ENCODE measurements at places on chromosomes 1 and 21.

DNA sequence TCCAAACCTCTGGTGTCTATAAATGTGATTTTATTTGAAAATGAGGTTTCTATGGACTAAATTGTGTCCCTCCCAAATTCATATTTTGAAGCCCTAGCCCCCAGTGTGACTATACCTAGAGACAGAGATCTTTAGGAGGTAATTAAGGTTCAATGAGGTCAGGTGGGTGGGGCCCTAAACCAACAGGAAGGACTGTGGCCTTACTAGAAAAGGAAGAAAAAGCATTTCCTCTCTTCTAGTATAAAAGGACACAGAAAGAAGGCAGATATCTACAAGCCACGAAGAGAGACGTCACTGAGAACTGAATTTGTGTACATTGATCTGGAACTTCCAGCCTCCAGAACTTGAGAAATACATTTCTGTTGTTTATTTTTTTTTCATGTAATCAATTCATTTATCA is 123.1 kb upstream of the RUNX1 start:
- DNase-seq, result no peak

DNA sequence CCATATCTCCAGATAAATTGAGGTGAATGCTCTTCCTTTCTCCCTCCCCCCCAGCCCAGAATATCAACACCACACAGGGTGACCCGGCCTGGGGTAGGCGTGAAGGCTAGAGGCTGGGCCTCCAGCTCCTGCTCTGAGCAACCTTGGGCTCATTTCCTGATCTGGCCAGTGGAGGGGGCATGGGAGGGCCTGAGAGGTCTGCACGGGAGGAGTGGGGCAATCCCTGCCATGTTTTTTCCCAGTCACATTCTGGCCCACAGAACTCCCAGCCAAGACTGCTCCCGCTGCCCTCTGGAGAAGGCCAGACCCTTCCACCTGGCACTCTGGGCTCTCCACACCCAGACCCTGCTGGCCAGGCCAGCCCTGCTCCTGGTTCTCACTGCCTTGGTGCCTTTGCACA is 3.9 kb downstream of the CLDN19 start:
- no peak for DNase-seq

DNA sequence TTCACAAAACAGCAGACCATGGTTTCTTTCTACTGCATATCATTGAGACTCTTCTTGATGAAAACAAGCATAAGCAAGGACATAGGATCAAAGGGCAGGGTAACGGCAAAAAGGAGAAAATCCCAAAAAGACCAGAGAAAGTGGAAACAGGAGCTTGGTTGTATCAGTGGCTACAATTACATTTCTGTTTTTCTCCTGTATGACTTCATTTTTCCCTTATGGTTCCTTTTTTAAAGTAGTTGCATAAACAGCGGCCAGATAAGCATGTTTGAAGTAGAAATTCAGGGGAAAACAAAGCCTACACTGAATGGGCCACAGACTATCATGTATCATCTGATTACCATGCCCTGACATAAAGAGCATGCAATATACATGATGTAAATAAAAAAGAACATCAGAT is 4.6 kb downstream of the EGLN1 start:
- no peak for DNase-seq

GRCh38 chr1:33696311-33696710 is 167.6 kb upstream of the HMGB4 start:
- no peak for DNase-seq

DNA sequence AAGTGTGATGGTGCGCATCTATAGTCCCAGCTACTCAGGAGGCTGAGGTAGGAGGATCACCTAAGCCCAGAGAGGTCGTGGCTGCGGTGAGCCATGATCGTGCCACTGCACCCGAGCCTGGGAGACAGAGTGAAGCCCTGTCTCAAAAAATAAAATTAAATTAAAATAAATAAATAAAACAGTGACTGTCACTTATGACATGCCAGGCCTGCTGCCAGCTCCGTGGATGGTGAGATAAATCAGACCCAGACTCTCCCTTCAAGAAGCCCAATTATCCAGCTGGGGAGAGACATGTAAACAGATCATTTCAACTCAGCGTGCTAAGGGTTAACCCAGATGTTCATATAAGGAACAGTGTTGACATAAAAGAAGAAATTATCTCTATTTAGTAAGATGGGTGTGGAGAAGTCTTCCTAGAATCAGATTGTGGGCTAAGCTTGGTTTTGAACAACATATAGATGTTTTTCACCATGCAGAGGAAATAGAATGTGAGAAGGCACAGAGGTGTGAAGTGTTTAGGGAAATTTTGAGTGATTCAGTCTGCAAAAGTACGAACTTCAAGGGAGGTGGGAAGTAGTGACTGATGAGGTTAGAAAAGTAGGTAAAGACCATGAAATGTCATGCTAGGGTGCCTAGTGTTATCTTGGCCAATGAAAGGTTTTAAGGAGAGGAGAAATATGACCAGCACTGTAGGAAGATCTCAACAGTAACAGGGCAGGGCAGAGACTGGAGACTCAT is 18.3 kb downstream of the YARS1 start:
- DNase-seq, result no peak

DNA sequence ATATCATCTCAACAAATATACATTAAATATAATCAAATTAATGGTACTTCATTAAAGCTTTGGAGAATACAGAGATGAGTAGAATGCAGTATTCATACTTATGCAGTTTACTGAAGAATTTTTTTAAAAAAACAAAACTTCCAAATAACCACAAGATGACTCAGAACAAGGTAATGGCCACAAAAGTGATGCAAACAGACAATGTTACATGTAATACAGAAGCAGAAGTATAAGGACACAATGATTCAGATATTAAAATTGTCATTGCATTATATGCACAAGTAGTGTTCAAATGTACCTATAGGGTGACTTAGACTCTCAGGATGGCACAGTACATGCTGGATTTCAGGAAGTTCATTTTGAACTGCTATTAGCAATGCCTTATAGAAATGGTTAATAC is 227.2 kb upstream of the ST6GALNAC5 start:
- no peak for DNase-seq

DNA sequence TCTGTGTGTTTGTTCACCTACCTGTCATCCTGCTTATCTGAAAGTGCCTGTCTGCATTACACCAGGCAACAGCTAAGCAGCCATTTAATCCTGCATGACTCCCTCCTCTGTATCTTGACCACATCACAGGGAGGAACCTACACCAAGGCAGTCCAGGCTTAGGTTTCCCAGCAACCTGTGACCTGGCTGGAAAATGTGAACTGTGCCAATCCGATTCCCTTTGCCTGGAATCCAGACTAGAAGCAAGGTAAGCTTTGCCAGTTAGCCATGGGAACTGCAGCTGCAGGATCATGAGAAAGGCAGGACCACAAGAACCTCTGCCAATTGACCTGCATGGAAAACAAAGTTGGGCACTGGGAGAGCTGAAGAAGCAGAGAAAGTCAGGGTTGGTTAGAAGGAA is 6.3 kb upstream of the ATP1B1 start:
- DNase-seq, result no peak

DNA sequence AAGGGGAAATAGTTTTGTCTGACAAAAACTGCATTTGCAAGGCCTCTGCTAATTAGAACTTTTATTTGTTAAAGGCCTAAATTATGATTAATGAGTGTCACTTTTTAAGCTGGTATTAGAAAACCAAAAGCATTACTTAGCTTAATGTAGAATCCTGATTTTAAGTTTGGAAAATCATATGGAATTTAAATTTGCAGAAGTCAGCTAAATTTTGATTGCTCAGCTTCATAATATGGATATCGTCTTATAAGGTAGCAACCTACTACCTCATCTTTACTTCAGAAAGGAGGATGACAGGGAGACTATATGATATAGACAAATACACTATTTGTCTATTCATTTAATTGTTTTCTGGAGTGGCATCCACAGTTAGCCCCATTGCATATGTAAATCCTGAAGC is 114.0 kb downstream of the USP25 start:
- DNase-seq, result no peak

DNA sequence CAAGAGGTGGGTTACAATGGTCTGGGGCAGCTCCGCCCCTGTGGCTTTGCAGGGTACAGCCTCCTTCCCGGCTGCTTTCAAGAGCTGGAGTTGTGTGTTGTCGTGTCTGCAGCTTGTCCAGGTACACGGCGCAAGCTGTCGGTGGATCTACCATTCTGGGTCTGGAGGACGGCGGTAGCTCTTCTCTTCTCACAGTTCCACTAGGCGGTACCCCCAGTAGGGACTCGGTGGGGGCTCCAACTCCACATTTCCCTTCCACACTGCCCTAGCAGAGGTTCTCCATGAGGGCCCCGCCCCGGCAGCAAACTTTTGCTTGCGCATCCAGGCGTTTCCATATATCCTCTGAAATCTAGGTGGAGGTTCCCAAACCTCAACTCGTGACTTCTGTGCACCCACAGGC is 12.3 kb upstream of the CDCP2 start:
- DNase-seq, result no peak

DNA sequence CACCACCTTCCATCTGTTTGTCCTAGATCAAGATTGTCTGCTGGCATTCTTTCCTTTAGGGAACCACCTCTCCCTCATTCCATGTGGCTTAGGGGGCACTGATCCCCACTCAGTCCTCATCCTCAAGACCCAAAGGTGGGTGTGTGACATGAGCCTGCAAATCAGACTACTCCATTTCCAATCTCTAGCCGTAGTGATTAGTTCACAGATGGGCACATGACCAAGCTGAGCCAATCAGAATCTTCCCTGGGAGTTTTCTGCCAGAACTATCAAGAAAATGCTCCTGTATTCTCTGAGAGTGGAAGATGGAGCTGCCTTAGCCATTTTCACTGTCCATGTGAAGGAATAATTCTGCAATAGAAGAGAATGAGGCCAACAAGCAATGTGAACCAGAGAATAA is 19.3 kb upstream of the PTPRF start:
- no peak for DNase-seq

DNA sequence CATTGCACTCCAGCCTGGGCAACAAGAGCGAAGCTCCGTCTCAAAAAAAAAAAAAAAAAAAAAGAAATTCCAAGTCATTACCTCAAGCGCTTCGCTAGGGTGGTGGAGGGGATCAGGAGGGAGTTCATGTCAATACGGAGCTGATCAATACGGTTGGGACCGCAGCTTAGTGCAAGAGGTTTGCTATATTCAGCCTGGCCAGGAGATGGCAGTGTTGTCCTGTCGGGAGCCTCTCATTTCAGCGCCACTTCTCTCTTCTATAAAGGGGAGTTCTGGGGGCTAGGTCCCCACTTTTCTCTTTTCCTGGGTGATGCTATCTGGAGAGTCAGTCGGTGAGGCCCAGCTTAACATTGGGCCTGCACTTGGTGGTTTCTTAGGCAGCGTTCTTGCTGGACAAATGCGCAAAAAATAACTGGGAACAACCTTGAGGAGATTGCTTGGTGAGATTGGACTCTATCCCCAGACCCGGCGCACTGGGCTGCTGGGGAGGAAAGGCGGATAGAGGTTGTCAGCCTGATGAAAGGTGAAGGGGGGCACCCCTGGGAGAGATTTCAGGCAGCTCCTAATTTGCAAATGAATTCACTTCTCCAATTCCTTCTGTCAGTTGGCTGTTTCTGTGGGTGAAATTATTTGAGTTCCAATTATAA is 40.4 kb downstream of the KIAA0040 start:
- DNase-seq, result peak; percentile 22

GRCh38 chr1:89527750-89528381 is 3.2 kb downstream of the LRRC8B start:
- DNase-seq, result no peak

Measured in NCI-H774 (cell line).